ENCODE measurements at places on chromosomes 7 and 10.

- DNase-seq = no peak
Observed at GRCh38 chr10:11886138-11886474, 63.0 kb downstream of the PROSER2 start.

- no peak for DNase-seq
Observed at GRCh38 chr7:77354484-77354883, 61.7 kb downstream of the GSAP start.

GRCh38 chr7:12573885-12574284 is 3.4 kb downstream of the SCIN start:
- no peak for DNase-seq

GRCh38 chr7:25069900-25070443 is 55.1 kb downstream of the CYCS start:
- peak; percentile 67 for DNase-seq

- no peak for DNase-seq
Observed at GRCh38 chr10:29343607-29344038, 54.8 kb downstream of the LYZL1 start.

- no peak for DNase-seq
Observed at GRCh38 chr7:153457746-153458145, 594.5 kb upstream of the DPP6 start.

- no peak for DNase-seq
Observed at GRCh38 chr10:112434988-112435619, 11.6 kb downstream of the ZDHHC6 start.

- no peak for DNase-seq
Observed at GRCh38 chr7:132899833-132900232, 182.1 kb downstream of the CHCHD3 start.

- no peak for DNase-seq
Observed at GRCh38 chr7:121322460-121322859, 6.3 kb upstream of the WNT16 start.

DNA sequence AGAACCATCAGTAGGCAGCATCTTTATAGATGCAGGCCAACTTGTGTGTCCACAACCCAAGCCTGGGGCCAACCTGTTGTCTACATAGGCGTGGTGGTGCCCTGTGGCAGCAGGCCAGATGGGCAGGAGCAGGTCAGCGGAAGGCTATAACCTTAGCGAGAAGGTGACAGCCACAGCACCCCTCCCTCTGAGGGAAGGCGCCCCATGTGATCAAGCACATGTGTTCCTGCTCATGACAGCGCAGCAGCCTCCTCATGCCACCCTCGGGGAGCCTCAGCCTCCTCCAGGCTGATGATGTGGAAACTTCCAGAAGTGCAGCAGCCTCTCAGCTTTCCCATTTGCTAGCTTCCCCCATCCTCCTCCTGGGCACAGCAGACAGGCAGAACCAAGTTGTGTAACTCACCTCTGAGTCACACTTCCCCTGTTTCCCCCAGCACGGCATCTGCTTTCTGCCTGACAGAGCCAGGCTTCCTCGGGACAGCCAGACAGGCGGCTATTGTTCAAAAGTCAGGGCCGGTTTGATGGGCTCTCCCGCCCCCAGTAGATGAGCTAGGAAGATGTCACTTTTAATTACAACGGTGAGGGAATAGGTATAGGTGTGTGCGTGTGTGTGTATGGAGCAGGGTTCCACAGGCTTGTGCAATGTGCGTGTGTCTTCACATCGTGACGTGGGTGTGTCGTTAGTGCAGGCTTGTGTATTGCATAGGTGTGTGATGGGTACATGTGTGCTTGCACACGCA is 312.0 kb upstream of the ZMIZ1 start:
- DNase-seq = peak; percentile 92

DNA sequence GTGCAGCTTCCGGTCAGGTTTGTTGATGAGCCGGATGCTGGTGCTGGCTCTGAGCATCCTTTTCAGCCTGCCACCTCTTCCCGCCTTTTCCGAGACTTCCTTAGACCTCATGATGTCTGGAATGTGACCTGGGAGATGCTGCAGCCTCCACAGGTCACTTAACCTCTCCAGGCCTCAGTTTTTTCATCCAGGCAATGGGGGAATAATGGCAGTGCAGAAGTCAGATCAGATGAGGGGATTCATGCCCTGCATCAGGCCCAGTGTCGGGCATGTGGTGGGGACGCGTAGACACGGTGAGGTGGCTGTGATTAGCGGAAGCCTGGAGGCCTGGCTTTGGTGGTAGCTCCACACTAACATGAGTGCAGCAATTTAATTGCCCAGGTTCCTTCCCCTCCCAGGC is 24.6 kb downstream of the PFKFB3 start:
- DNase-seq = no peak

DNA sequence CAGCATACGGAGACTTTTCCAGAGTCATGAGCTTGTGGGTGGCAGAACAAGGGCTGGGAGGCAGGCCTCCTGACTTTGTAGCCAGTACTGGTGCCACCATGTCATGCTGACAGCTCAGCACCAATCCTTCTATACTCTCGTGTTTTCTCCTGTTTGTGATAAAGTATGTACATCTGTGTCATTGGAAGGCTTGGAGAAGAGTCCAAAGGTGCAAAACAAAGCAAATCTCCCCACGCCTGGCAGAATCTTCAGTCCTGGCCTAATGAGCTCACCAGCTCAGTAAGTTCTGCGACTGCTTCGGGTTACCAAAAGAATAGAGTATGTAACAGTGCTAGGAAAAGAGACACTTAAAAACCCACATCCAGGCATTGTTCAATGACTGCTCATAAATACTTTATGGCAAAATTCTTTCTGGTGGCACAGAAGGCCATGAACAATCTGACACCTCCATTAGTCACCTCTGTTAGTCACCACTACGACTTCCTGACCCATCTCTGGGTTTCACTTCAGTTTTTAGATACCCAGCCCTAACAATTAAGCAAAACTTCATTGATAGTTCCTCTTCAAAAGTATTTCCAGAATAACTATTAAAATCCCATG is 24.5 kb downstream of the STEAP1 start:
- DNase-seq = peak; percentile 68

- no peak for DNase-seq
Observed at GRCh38 chr10:116961406-116962251, 43.4 kb downstream of the SHTN1 start.

DNA sequence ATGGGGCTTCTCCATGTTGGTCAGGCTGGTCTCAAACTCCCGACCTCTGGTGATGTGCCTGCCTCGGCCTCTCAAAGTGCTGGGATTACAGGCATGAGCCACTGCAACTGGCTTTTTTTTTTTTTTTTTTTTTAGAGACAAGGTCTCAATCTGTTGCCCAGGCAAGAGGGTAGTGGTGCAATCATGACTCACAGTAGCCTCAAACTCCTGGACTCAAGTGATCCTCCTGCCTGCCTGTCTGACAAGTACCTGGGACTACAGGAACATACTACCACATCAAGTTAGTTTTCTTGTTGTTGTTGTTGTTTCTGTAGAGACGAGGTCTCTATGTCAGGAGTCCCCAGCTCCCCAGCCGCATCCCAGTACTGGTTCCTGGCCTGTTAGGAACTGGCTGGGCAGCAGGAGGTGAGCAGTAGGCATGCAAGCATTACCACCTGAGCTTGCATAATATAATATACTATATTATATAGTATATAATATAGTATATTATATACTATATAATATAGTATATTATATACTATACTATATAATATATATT is 55.7 kb downstream of the TPK1 start:
- DNase-seq = no peak

- no peak for DNase-seq
Observed at GRCh38 chr7:21867226-21867625, 78.5 kb downstream of the CDCA7L start.

DNA sequence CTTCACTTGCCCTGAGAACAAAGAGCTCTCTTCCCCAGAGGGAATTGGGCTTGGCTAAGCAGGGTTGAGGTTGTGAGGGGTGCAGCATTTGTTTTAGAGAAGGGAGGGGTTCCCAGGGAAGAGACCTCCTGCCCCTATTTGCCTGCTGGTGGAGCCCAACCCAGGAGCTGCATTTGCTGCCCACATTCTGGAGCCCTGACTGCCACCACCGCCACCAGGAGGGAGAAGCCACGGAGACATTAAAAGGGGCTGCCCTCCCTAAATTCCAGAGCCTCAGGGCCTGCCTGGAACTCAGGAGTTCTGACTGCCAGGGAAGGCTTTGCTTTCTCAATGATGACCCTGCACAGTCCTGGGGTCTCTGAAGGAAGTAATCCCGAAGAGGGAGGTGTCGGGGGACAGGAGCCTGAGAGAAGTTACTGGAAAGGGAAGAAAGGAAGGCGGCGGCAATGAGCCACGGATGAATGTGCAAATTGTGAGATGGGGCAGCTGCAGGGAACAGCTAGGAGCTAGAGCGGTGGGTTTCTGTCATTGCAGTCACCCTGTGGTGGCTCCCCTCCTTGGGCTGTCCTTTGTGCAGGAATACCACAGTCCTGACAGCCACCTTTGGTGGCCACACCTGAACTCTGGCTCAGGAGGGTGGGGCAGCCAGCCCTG is 51.3 kb downstream of the NEURL1 start:
- DNase-seq = no peak

DNA sequence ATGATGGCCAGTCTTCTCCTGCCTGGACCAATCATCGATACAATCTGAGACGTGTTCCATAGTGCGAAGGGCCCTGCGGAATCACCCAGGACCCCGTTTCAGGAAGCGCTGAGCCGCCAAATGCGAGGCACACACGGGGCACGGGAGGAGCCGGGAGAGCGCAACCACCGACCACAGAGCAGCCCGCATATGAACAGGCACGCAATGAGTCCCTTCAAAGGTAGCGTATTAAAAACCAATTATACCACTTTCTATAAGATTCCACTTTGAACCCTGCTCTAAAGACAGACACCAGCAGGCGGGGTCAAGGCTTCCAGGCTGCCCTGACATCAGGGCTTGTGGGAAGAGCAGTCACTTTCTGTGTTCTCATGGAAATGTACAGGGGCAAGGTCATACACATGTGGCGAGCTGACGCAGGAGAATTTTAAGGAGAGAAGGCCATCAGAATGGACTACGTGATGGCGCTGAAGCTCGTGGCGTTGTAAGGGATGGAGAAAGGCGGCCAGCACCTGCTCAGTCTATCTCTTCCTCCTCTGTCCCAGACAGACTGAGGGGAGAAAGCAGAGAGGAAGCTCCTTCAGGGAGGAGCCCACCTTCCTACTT is 46.2 kb downstream of the AMZ1 start:
- DNase-seq = no peak

DNA sequence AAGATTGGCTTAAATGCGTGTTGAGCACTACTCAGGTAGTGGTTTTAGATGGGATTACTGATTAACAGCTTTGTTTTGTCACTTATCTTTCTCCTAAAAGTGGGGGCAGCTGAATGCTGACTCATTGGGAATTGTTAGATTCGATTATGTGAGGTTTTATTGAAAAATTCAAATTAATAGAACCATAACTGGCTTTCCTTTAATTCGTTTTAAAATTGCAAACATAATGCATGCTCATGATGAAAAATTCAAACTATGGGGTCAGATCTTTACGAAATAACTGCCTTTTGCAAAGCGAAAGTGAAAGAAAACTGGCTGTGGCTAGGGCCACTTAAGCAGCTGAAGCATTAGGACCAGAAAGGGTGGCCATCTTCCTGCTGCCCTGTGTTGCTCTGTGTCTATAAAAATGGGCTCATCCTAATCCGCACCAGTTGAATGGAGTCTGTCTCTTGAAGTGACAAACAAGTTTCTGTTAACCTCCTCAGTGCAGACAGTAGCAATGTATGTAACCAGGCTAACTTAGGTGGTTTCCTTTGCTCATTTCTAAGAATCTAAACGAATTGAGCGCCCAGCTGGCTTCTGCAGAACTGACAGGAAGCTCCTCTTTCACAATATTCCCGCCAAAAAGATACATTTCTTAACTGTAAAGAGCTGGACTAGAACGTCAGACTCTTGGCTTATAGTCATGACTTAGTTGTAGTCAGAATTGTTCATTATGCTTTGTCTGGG is 27.8 kb downstream of the DENND10 start:
- no peak for DNase-seq

DNA sequence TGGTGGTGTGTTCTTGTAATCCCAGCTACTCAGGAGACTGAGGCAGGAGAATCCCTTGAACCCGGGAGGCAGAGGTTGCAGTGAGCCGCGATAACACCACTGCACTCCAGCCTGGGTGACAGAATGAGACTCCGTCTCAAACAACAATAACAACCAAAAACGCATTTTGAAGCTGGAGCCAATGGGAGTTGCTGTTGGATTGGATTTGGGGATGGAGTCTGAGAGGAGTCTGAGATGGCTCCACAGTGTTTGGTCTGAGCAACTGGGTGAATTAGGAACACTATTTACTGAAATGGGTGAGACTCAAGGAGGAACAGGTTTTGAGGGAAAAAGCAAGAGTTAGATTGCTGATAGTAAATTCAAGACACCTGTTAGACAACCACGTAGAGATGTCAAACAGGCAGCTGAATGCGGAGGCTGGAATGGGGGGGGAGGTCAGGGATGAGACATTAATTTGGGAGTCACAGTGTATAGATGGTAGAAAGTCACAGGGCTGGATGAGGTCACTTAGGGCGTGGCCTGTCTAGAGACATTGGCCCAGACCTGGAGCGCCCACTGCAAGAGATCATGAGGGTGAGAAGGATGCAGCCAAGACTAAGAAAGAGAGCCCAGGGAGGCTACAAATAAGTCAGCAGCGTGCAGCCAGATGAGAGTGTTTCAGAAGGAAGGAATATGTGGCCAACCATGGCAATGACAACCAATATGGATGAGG is 56.4 kb downstream of the CYCS start:
- DNase-seq = no peak

DNA sequence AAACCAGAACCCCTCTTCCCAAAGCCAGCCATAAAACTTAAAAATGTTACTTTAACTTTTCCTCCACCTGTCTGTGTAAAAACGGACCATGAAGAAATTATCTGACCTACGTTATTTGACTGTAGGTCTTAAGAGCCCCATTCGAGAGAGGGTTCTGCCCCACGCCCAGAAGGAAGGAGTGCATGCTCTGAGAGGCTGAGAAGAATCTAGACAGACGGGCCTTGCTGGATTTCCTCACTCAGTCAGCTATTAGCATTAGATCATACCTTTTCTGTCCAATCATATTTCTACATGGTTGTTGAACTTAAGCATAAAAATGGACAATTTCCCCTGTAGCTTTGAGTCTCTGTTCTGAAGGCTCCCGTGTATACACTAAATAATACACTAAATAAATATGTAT is 38.1 kb upstream of the WDR11 start:
- no peak for DNase-seq

DNA sequence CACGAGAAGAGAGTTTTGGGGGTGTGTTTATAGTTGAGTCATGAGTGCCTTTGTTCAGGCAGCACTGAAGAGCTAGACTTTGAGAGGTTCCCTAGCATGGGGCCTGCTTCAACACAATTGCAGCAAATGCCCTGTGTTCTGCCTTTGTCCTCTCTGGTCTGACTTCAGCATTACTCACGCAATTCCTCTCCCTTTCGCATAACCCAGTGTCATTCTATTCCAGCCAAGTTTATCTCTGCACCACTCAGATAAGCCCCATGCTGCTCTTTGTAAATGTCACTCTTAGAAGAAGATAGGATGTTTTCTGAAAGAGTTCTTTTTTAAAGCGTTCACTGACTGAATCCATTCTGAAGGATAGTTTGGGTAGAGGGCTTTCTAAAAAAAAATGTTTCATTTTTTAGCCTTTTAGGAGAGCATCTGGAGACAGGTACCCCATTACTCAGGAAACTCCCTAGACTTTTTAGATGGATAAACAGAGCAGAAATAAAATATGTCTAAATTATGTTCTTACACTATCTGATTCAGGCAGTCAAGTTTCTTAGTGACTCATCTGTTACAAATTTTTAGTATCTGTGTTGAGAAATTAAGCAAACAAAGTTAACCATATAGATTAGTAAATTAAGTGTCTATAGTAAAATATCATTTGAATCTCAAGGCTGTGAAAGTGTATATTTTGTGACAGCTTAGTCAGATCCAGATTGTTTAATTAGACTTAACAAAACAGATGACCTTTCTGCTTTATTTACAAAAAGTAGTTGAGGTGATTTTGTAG is 318.5 kb downstream of the GPR158 start:
- peak; percentile 58 for DNase-seq

GRCh38 chr7:140594131-140594691 is 46.4 kb downstream of the DENND2A start:
- no peak for DNase-seq
